Activated naive CD4-positive, alpha-beta T cell treated with Interleukin-2 at 50 U/mL for 16 hours (primary cell): ENCODE measurements at places on chromosomes 2 and 18.
A peak's percentile ranks its signal among the peaks of the same experiment; 100 is the strongest.

DNA sequence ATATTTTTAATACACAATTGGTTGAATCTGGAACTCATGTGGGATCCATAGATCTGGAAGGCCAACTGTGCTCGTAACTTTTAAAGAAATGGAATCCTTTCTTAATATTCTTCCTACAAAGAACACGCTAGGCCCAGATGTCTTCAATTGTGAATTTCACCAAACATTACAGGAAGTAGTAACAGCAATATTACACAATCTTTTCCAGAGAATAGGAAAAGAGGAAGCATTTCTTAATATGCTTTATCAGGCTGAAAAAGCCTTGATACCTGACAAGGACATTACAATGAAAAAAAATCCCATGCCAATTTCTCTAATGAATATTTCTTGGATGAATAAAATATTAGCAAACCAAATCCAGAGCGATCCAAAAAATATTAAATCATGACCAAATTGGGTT lies 80.3 kb upstream of the HAAO start:
- DNase-seq, result no peak

DNA sequence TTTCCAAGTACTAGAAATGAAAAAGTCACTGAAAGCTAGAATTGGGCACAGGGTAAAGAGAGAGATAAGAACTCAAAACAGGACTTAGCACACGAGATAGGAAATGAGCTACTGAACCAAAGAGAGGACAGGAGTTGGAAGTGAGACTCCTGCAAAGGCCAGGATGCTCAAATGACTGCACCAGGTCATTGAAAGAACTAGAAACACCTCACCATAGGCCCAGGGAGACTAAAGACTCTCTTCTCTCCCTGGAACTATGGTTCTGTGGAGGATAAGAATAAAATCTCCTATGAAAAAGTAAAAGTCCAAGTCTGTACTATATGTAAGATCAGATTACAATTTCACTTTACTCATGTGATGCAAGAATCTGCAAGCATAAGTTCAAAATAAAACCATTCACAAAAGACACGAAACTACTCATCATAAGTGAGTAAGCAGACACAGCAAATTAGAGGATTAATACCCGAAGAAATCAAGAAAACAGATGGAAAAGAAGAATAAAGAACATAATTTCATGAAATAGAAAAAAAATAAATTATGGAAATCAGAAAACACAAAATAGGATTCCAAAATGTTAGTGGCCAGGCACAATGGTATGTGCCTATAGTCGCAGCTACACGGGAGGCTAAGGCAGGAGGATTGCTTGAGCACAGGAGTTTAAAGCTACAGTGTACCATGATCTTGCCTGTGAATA lies 6.5 kb downstream of the NBAS start:
- no peak for DNase-seq

DNA sequence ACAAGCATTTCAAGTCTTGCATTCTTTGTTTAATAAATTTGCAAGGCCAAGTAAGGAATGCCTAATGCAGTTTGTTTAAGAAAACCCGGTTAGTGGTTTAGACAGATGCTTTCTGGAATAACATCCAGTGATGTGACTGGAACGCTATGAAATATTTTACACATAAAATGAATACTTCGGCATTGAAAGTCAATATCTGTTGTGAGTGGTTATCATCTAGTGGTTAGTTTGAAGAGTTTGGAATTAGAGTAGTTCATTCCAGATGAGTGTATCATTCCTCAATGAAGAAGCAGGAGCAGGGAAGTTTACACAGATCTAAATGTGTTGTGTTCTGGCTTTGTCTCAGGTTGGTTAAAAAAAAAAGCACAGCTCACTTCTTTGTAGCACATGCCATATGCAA lies 608.0 kb upstream of the PIK3C3 start:
- no peak for DNase-seq

GRCh38 chr18:48754993-48755473 lies 195.7 kb downstream of the SMAD7 start:
- DNase-seq, result no peak

DNA sequence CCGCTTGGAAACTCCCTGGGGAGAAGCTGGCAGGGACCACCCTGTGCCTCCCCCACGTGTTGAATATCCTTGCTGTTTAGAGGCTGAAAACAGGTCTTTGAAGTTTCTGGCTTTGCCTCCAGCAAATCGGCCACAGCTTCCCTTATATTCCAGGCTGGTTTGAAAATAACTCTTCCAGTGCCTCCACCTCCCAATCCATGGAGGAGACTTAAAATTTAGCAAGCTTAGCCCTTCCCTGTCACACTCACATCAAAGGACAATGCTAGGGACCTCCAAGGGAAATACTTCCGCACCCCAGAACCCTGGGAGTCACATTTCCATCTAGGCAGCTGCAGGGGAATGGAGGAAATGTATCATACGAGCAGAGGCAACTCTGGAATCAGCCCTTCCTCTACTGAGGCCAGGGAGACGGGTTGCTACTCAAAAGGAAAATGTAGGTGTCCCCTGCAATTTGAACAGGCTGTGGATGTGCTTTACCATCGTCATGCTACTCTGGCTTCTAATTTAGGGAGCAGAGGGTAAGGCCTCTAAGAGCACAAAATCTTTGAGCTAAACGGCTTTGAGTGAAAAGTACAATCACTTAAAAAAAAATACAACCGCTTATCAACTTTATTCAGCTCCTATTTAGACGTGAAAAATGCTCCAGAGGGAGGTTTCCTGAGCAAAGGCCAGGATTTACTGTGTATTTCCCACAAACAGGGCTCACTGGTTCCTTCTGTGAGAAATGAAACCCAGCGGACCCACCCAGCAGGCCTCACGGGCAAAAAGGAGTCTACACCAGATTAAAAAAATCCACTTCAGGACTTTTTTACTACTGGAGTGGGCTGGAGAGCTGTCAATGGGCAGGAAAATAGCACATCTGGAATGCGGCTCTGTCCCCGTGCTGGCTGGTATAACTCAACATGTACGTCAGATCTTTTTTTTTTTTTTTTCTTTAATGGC lies 49.4 kb upstream of the PKDCC start:
- no peak for DNase-seq

- no peak for DNase-seq
These were observed 66.1 kb downstream of the PTPRM start for GRCh38 chr18:7633171-7633570.

- DNase-seq, result no peak
These were observed 209.5 kb downstream of the NDUFA10 start for GRCh38 chr2:239815671-239816070.

DNA sequence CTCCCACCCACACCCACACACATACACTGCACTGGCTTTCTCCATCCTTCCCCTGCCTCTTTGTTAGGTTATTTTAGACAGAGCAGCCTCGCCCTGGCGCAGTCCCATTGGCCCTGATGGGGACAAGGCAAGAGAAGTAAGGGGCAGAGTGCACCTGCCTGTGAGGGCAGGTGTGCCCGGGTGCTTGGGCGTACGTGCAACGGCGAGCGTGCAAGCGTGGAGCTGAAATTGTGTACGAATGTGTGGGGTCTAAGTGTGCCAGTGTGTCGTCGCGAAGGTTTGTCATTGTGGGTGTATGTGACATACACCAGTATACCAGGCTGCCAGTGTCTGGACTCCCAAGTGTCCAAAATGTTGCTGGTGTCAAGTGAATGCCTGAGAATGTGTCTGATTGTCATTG lies 544 bp downstream of the LRATD1 start:
- no peak for DNase-seq

- DNase-seq, result no peak
These were observed 101.3 kb upstream of the KLHL29 start for GRCh38 chr2:23283653-23284052.

GRCh38 chr2:29353403-29353991 lies 238.3 kb downstream of the CLIP4 start:
- DNase-seq, result no peak

- no peak for DNase-seq
These were observed 40.7 kb upstream of the C2orf66 start for GRCh38 chr2:196849895-196850294.

GRCh38 chr2:55232863-55233657 lies 572 bp downstream of the RPS27A start:
- DNase-seq, result peak; percentile 64

- no peak for DNase-seq
These were observed 645 bp downstream of the MIB1 start for GRCh38 chr18:21741312-21741561.

GRCh38 chr18:54119524-54120019 lies 104.9 kb downstream of the MBD2 start:
- DNase-seq, result no peak

GRCh38 chr18:50475538-50476193 lies 84.2 kb upstream of the MAPK4 start:
- no peak for DNase-seq

DNA sequence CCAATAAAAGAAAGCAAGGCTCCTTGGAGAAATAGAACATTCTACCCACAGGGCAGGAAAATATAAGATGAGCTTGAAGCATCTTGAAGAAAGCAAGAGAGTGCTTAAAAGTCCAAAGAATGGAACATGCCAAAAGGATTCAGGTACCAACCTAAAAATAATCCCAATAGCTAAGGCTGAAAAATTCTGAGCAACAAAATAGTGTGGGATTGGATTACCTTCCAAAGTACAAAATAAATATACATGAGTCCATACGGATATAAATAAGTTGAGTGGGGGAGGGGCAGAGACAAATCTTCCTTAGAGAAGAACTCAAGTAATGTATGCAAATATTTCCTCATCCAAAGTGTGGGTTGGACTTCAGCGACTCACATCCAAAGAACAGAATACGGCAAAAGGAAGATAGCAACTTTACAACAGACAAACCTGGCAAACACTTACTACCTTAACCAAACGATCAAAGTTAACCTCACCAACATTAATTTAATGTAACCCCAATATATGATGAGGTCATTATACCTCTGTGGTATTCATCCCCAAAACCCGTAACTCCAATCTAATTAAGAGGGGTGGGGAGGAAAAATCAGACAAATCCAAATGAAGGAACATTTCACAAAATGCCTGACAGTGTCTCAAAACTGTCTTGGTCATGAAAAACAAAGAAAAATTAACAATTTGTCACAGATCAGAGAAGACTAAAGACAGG lies 26.9 kb downstream of the MEMO1 start:
- DNase-seq, result no peak

- DNase-seq, result peak; percentile 68
These were observed 1.9 kb downstream of the CLK1 start for GRCh38 chr2:200862532-200863000.

- DNase-seq, result no peak
These were observed 261.4 kb downstream of the TWIST2 start for GRCh38 chr2:239109041-239109927.

- no peak for DNase-seq
These were observed 169.4 kb upstream of the ALKAL2 start for GRCh38 chr2:457262-457661.

DNA sequence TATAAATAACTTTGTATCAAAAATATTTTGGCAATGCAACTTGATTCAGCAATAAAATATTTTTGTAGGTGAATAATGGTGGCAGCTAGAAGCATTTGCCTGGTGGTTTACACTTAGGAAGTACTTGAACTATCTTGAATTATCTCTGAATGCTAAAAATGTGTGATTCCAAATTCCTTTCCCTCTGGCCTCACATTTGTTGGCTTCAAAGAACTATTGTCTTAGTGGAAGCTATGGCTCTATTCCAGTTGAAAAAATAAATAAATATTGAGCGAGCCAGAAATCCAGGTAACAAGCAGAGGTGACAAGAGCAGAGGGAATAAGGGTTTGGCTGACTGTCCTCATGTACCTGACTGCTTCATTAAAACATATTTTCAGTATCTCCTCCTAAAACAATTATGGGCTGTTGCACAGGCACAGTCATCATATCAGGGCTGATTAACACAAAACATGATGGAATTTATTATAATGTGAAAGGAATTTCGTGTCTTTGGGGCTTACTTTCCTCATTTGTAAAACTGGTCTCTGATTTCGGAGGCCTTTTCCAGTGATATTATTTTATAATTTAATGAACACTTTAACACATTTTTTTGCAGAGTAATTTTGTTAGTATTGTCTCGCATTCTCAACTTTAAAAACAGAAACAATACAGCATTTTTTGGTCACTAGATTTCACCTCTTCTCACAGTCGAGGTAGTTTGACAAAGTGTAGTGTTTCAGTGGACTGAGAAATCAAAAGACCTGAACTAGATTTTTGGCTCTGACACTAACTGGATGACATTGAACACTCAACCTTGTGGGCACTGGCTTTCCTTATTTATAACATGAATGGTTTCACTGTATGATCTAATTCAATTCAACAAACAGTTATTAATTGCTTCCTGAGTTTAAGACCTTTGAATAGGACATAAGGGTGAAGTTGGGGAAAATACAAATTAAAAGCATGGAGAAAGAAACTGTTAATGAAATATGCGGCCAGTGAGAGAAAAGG lies 7.8 kb upstream of the CAVIN2 start:
- no peak for DNase-seq

DNA sequence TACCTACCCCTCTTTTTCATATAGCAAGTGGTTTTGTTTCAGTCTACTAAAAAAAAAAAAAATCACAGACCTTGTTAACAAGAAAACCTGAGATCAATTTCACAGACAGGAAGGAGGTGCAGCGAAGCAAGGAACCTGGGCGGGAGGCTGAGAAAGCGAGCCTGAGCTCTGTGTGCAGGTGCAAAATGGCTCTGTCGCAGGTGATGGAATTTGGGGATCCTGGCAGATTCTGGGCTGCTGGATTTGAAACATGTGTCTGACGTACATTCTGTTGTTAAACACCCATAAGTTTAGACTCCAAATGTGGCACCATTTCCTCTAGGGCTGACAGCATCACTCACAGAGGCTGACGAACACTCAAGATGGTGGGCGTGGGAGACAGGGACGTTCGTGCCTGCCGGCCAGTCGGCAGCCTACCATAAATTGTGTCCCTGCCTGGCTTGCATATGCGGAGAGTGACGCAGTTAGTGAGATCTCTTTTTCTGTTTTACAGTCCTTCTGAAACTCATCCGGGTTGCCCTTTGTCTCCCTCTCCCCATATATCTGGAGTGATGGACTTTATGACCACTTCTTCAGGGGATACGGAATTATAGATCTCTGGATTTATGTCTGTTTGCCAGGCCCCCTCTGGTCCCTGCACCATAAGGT lies 8.8 kb upstream of the DDX1 start:
- DNase-seq, result no peak

GRCh38 chr2:171692331-171692730 lies 5.1 kb downstream of the DYNC1I2 start:
- DNase-seq, result no peak

DNA sequence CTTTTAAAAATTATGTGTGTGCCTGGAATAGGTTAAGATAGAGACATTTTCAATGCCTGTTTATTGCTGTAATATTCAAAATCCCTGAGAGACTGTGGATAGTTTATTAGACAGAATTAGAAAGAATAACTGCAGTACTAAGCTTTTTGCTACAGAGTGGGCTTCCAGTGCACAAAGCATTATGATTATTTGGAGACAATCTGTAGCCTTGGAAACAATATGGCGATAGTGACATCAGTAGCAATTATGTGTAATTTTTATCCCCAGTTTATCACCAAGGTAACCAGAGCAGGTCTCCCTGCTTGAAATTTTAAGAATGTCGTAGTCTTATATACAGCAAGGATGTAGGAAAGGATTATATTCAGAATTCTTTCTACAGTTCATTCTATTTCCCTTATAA lies 100.0 kb downstream of the MYO3B start:
- no peak for DNase-seq

GRCh38 chr2:120245520-120246332 lies 6.9 kb upstream of the RALB start:
- no peak for DNase-seq
